ENCODE measurements at places on chromosomes 3 and 15. TPM values are rescaled to one million over a fixed set of nuclear protein-coding genes. Genes with fewer than 3 reads are reported as not detected.

The AMT gene
- total RNA-seq: 6.2 TPM

The PIERCE2 gene
- not detected for total RNA-seq

DNA sequence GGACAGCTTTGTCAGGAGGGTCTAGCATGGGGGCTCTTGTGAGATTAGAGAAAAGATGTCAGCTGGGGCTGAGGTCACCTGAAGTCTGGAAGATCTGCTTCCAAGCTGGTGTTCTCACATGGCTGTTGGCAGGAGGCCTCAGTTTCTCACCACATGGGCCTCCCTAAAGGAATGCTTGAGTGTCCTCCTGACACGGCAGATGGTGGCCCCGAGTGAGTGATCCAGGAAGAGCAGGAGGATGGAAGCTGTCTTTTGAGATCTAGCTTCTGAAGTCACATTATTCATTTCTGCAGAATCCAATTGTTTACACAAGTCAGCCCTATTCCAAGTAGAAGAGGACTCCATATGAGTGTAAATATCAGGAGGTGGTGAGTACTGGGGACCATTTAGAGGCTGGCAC is 344.0 kb upstream of the PROK2 start:
- H3K4me1 ChIP-seq: no peaks in the 10 kb centered on the region
- DNase-seq: no peak

DNA sequence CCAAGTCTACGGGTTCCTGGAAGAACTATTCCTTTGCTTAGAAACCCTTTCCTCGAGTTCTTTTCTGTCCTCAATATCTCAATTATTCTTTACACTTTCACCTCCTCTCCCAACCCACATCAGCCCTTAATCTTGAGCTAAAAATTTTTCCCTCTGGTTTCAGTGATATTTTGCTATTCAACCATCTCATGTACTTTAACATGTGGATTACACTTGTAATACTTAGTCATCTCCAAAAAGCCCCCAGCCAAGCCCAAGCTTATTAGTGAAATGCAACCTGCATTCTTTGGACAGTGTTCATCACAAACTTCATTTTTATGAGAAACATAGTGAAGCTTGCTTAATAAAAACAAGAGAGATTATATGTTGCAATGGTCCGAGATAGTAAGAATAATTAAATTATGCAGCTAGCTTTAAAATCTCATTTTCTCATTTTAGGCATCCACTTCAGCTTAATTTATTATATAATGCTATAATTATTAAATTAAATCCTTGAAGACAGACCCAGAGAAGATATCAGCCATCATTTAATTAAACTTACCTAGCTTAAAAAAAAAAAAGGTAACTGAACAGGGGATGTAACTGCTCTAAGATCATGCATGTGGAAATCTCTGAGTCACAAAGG is 534.5 kb upstream of the TBL1XR1 start:
- H3K4me1 ChIP-seq: no peaks in the 10 kb centered on the region
- no peak overlapping the region for H3K27ac ChIP-seq
- no peak overlapping the region for H3K4me3 ChIP-seq
- H3K36me3 ChIP-seq: no peaks in the 10 kb centered on the region
- H3K27me3 ChIP-seq: no peaks in the 10 kb centered on the region

GRCh38 chr3:61691466-61691865 is 130.1 kb downstream of the PTPRG start:
- no peak overlapping the region for H3K4me3 ChIP-seq
- H3K4me1 ChIP-seq: no peaks in the 10 kb centered on the region
- H3K27me3 ChIP-seq: no peaks in the 10 kb centered on the region
- no peak for DNase-seq
- H3K36me3 ChIP-seq: no peaks in the 10 kb centered on the region

The PLA1A gene
- not detected for total RNA-seq

- DNase-seq: no peak
- no peaks in the 10 kb centered on the region for H3K4me1 ChIP-seq
- H3K27me3 ChIP-seq: no peaks in the 10 kb centered on the region
- H3K4me3 ChIP-seq: no peak overlapping the region
- H3K36me3 ChIP-seq: no peaks in the 10 kb centered on the region
Measured at GRCh38 chr3:172195407-172195754, 156.0 kb downstream of the FNDC3B start.

GRCh38 chr3:123431007-123431657 is 17.8 kb downstream of the ADCY5 start:
- H3K4me1 ChIP-seq: no peaks in the 10 kb centered on the region
- DNase-seq: no peak
- no peaks in the 10 kb centered on the region for H3K36me3 ChIP-seq
- peaks cover 9% of the 10 kb centered on the region for H3K27me3 ChIP-seq
- no peak overlapping the region for H3K4me3 ChIP-seq
- H3K27ac ChIP-seq: no peak overlapping the region

- DNase-seq: no peak
- no peaks in the 10 kb centered on the region for H3K27me3 ChIP-seq
- H3K4me3 ChIP-seq: no peak overlapping the region
- H3K27ac ChIP-seq: no peak overlapping the region
- peaks cover 32% of the 10 kb centered on the region for H3K4me1 ChIP-seq
Measured at GRCh38 chr3:138785951-138786350, 48.8 kb downstream of the PIK3CB start.

The GOLGA8T gene
- not detected for total RNA-seq

DNA sequence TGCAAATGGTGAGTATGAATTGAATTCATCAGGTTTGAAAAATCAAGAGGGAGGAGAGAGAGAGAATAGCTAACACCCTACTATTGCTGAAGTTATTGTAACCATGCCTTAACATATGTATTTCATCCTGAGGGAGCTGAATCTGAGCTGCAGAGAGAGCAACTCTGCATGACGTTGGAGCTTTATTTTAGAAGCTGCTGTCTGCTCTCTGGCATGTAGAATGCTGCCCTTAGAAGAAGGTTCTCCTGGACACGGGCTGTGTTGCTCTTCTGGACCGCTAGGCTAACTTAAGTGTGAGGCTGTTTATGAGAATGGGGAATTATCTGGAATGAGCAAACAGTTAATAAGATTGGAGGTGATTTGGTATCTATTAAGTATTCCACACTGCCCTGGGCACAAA is 814.6 kb downstream of the AGBL1 start:
- H3K36me3 ChIP-seq: no peaks in the 10 kb centered on the region
- DNase-seq: no peak
- H3K4me1 ChIP-seq: no peaks in the 10 kb centered on the region
- H3K27me3 ChIP-seq: peaks cover 3% of the 10 kb centered on the region
- H3K4me3 ChIP-seq: no peak overlapping the region
- no peak overlapping the region for H3K27ac ChIP-seq

The GOLGA8O gene
- 5.0 TPM for total RNA-seq

DNA sequence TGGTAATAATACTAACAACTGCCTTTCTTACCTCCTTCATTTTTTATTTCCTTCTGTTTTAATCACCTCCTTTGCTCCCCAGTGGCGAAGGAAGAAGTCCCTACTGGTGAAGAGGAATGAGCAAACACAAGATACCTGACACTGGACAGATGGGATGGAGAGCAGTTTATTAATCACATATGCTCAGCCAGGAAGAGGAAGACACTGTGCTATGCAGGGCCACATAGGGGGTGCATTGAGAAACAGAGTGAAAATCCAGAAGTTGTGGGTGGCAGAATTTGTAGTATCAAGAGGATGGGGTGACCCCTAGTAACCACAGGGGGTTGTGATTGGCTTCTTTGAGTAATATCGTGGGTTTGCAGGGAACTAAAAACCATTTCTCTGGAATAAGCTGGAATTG is 1041.9 kb downstream of the OTOL1 start:
- no peak for DNase-seq
- no peak overlapping the region for H3K27ac ChIP-seq
- no peaks in the 10 kb centered on the region for H3K27me3 ChIP-seq
- H3K36me3 ChIP-seq: no peaks in the 10 kb centered on the region
- no peak overlapping the region for H3K4me3 ChIP-seq
- H3K4me1 ChIP-seq: no peaks in the 10 kb centered on the region

The P4HTM gene
- total RNA-seq: 45.3 TPM

GRCh38 chr3:184341925-184342324 is 4.5 kb downstream of the FAM131A start:
- H3K4me3 ChIP-seq: no peak overlapping the region
- no peak for DNase-seq
- H3K36me3 ChIP-seq: no peaks in the 10 kb centered on the region
- H3K4me1 ChIP-seq: peaks cover 15% of the 10 kb centered on the region

DNA sequence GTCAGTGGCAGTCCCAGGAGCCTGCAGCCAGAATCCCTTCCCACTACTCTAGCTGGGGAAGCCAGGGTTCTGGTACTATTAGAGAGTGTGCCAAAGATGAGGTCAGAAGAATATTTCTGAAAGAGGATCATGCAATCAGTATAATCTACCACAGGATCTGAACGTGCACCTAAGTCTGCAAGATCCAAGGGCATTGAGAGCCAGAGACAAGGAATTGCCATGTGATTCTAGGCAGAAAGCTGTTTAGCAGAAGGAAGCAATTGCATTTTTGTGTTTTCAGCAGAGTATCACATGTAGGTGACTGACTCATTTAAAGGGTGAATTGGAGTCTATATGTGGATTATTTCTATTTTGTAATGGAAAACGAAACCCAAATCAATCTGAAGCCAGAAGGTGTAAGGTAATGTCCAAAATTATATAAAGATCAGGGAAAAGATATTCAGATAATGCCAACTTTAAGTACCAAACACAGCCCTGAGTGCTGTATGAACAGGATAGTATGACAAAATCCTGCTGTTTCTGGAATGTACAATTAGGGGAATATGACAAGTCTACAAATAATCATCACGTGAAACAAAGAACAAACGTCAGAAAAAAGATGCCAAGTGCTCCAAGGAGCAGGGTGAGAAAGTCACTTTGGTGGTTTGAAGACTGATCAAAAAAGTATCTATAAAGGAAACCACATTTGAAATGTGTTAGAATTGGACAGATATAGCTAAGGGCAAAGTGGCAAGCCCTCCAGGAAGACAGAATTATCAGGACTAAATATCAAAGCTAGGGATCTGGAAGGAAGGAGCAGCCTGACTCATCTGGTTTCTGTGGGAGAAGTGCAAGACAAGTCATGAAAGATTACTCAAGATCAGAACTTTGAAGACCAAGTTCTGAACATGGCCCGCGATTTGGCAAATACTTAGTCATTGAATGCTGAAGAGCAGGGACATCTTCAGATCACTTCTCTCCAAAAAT is 1036.6 kb downstream of the NTRK3 start:
- H3K4me3 ChIP-seq: no peak overlapping the region
- H3K4me1 ChIP-seq: no peaks in the 10 kb centered on the region
- no peaks in the 10 kb centered on the region for H3K27me3 ChIP-seq
- H3K27ac ChIP-seq: no peak overlapping the region
- no peak for DNase-seq

DNA sequence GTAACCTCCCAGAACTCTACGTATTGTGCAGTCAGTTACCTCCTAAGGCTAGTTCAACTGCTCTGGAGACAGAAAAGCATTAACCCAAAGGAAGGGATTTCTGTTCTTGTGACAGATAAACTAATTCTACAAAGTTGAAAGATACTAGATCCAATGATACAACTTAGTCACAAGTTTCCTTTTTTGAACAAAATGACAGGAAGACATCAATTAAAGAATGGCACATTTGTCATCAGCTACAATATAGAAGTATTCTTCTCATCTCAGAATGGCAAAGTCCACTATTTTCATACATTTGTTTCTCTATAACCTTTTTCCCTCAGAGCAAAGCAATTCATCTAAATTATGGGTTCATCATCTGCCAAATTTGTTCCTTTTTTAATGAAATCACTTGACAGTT is 43.7 kb downstream of the ISL2 start:
- no peaks in the 10 kb centered on the region for H3K4me1 ChIP-seq
- no peak overlapping the region for H3K4me3 ChIP-seq

DNA sequence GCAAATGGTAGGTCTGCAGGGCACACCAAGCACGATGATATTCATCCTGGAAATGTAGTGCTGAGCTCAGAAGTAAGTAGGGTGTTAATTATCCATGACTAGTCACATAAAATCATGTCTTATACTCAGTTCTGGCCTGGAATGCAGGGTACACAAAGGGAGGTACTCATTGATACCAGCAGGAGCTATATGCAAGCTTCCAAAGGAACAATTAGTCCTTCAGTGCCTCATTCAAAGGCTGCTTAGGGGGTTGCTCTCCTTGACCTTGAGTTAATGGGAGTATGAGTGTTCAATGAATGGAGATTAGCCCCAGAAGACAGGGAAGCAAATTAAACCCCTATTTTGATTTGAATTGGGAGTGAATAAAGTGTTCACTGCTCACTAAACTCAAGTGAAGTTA is 38.3 kb downstream of the CNTN6 start:
- H3K27ac ChIP-seq: no peak overlapping the region
- no peaks in the 10 kb centered on the region for H3K4me1 ChIP-seq
- H3K36me3 ChIP-seq: no peaks in the 10 kb centered on the region
- no peak for DNase-seq
- no peaks in the 10 kb centered on the region for H3K27me3 ChIP-seq

The IGSF10 gene
- total RNA-seq: not detected

The GPR171 gene
- total RNA-seq: 181 TPM

The TEX55 gene
- total RNA-seq: not detected

DNA sequence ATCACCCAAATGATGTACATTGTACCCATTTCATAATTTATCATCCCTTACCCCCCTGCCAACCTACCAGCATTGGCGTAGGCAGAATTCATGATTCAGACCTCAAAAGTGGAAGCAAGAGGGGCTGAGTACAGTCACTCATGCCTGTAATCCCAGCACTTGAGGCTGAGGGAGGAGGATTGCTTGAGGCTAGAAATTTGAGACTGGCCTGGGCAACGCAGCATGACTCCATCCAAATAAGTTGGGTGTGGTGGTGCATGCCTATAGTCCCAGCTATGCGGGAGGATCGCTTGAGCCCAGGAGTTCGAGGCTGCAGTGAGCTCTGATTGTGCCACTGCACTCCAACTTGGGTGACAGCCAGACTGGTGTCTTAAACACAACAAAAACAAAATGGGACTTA is 10.4 kb downstream of the TTC14 start:
- no peaks in the 10 kb centered on the region for H3K27me3 ChIP-seq
- no peak overlapping the region for H3K27ac ChIP-seq
- no peak for DNase-seq
- H3K4me3 ChIP-seq: no peak overlapping the region
- no peaks in the 10 kb centered on the region for H3K4me1 ChIP-seq

GRCh38 chr3:162365066-162365719 is 868.6 kb downstream of the OTOL1 start:
- H3K27me3 ChIP-seq: no peaks in the 10 kb centered on the region
- H3K36me3 ChIP-seq: no peaks in the 10 kb centered on the region
- no peak overlapping the region for H3K27ac ChIP-seq

DNA sequence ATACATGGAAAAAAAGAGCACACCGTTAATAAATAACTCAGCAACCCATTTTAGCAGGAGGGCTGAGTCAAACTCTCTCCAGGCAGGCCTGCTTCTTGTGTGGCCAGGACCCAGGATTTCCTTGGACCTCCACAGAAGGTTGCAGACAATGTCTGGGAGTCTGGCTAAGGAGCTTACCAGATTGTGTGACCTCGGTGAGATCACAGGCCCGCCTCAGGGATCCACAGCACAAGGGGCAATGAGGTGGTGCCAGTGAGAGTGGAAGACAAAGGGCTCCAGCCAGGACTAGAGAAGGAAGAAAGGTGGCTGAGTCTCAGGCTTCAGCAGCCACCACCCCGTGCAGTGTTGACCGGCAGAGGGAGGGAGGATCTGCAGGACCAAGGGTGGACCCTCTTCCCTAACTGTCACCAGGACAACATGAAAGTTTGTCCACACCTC is 32.2 kb upstream of the SEC22A start:
- H3K4me3 ChIP-seq: no peak overlapping the region
- H3K36me3 ChIP-seq: peaks cover 15% of the 10 kb centered on the region
- H3K4me1 ChIP-seq: no peaks in the 10 kb centered on the region
- no peak overlapping the region for H3K27ac ChIP-seq
- no peak for DNase-seq

The PLA2G4D gene
- total RNA-seq: not detected

Measured in activated CD4-positive, alpha-beta T cell treated with anti-CD3 and anti-CD28 coated beads, Interleukin-2, amount 10 ng/mL, durations not matched to agents 7 days and 5 days (primary cell).